NCI-H1105 treated with DMSO at 0.1 percent for 48 hours (cell line): ENCODE measurements at places on chromosomes 7 and 10.

DNA sequence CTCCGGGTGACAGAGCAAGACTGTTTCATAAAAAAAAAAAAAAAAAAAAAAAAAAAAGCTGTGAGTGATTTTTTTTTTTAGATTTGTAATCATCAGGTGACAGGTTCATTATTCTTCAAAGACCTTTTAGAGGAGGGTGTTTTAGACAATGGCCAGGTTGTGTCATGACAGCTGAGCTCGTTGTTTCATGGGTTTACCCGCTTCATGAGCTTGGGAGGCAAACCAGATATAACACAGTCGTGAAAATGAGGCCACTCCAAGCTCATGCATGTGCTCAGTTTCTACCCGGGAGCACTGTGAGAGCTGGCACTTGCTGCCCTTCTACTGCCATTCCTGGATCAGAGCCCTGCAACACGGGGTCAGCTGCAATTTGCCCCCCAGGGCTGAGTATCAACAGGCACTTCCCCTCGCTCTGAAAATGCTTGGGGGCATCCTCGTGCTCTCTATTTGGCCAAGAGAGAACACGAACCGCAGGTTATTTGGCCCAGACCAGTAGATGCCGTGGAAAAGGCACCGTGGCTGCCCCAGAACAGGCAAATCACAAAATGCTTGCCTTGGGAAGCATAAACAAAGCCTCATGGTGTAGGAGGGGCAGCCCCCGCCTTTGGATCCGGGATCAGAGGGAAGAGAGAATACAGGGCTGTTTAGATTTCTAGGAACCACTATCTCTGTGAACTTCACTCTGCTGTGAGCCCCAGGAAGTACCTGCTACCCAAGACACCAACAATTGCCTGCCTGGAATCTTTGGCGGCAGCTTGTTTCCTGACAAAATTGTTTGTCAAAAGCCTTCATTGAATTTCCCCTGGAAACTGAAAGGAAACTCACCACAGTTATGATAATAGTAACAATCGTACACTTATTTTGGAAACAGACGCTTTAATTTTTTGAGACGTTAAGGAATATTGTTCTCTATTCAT is 371.0 kb downstream of the FRMD4A start:
- DNase-seq, result no peak

DNA sequence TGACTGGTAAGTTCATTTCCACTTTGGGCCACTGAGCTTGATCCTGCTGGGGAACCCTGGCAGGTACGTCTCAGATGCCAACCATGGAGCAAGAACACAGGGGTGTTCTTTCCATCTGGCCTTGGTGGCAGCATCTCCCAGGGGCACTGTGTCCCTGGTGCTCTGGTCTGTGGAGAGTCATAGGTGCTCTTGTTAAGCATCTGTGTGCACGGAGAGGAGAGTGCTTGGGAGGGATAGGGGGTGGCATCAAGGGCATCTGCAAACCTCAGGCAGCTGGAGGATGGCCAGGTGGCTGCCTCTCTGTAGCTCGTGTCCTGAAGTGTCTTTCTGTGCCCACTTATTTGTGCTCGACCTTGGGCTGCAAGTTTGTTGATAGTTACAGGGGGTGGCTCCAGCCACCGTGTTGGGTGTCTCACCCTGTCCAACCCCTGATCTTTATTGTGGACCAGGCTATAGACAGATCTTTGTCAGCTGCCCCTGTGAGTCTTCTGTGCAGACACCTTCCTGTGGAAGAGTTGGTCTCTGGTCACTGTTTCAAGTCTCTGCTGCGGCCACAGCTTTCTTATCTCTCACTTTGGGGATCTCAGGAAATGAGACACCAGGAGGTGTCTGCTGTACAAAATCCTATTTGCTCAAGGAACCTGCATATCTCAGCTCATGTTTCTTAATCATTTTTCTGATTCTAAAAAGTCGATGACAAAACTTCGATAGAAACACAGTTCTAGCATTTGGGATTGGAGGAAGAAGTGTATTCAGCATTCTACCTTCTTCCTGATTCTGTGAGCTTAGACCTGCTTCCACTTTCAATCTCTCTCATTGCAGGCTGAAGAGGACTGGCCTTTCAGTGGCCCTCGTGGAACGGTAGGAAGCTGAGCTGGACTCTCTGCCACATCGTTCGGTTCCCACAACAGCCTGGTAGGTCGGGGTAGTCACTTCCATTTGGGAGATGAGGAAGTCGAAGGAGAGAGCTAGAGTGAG is 17.2 kb upstream of the GIMAP8 start:
- no peak for DNase-seq

DNA sequence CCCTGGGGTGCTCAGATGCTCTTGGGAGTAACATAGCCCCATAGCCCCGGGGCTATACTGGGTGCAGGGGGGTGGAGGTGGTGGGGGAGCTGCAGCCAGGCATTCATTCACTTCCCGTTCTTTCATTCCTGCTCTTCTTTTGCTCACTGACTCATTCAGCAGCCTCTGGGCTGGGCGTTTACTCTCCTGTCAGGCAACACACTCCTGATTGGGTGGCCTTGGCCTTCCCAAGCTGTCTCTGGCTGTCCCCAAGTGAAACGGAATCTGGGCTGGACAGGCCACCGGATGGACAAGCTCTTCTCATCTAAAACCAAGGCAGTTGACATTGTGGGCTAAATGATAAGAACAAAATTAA is 34.6 kb downstream of the CHST3 start:
- no peak for DNase-seq

DNA sequence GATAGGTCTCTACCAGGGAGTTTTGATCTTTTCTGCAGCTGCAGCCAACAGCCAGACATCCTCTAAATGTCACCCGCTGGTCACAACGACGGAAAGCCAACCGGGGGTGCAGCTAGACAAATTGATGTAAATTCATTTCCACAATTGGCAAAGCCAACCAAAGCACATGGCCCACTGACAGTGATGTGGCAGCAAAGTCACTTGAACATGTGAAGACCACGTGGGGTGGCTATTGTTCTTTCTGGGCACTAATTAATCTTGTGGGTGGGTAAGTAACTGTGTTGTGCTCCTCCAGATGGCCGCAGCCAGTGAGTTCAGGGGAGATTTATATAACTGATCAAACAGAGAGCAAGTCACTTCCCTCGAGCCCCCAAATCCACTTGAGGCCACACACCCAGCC is 354.1 kb downstream of the ANKRD30A start:
- DNase-seq, result no peak

DNA sequence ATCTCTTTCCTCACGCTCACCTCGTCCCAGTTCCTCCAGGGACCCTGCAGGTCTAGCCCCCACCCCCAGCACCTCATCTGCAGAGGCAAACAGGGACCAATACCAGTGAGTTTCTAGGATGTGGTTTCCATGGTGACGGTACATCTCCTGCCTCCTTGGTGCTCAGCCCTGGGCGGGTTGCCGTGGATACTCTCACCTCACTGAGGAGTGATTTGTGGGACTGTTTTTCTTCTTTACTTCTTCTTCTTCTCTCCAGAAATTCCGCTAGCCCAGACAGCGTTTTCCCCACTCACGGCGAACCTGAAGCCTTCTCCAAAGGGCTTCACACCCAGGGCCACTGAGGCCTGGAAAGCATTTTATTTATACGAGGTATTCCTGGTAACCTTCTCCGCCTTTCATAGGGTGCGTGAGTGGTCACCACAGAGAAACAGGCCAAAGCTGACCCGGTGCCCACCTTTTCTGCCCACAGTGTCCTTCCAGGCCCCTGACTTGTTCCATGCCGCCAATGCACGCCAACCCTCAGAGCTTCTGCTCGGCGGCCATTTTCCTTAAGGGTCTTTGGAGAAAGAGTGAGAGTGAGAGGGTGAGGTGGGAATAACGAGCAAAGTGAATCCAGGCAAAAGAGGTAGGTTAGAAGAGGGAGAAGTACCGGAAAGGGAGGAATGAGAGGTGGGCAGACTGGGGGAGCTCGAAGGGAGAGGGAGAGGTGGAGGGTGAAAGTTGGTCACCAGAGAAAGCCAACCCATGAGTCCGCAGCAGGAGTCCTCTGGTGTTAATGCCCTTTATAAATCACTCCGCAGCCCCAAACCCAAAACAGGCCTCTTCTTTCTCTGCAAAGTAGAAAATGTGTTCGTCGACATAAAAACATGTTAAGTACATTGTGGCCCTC is 15.5 kb downstream of the FAM241B start:
- DNase-seq, result no peak

DNA sequence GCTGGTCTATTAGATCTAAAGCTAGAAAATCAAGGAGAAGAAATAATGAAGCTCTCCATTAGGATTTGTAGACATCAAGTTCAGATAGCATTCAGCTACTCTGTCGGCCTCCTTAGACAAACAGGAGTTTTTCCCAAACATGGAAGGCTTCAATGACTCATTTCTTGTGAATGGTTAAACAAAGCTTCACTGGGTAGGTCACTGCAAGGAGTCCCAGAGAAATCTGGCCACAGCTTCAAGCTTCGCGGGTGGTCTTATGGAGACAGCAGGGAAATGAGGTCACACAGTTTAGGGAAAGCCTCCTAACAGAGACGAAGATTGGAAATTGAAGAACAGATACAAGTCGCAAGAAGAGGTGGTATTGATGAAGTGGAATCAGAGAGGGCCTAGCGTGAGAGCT is 22.6 kb upstream of the LRRC72 start:
- no peak for DNase-seq

- DNase-seq, result no peak
Measured at GRCh38 chr10:44803862-44804261, 107.3 kb upstream of the TMEM72 start.

GRCh38 chr7:70334871-70335270 is 736.6 kb downstream of the AUTS2 start:
- no peak for DNase-seq

GRCh38 chr10:20492447-20492846 is 404.7 kb downstream of the NEBL start:
- DNase-seq, result no peak

- no peak for DNase-seq
Measured at GRCh38 chr7:47664650-47665195, 82.8 kb upstream of the TNS3 start.

DNA sequence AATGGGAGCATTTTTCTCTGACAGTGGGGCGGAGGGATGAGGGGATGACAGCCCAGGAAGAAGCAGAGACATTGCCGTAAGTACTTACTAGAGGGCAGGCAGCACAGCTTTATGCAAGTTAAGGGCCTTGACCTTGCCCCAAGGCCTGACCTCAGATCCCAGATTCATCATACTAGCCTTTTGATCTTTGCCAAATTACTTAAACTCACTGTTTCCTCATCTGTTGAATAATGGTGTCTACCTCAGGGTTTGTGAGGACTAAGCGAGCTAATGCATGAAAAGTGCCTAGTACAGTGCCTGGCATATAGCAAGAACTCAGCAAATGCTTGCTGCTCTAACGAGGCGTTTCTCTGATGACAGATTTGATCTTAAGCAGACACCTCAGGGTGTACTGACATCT is 3.5 kb upstream of the SEMA4G start:
- no peak for DNase-seq

DNA sequence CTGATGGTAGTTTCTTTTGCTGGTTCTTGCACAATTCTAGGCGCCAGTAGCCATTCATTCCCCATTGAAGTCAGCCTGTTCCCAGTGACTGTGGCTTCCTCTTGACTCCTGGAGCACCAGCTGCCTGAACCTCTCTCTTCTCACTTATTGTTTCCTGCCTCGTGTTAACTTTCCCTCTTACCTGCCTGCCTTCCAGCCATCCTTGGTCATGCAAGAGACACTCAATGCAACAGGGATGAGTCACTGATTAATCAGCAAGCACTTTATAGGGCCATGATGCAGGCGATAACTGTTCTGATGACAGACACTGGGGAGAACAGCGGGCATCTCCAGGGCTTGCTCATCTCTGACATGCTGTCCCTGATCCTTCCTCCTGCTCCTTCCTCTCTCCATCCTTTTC is 122.0 kb downstream of the PLCE1 start:
- DNase-seq, result no peak

DNA sequence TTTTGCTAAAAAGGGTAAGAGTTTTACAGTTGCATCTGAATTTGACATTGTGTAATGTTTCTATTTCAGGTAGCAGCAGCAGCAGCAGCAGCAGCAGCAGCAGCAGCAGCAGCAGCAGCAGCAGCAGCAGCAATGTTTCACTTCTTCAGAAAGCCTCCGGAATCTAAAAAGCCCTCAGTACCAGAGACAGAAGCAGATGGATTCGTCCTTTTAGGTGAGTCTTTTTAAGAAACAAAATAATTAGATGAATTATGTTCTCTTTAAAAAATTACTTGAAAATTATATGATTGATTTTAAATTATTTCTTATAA is 32.6 kb downstream of the UMAD1 start:
- no peak for DNase-seq
